CD4-positive, alpha-beta memory T cell (primary cell): ENCODE measurements at places on chromosomes 7 and 10. TPM values are rescaled to one million over a fixed set of nuclear protein-coding genes. Genes with fewer than 3 reads are reported as not detected.

Gene ABI1
- 62.5 TPM for total RNA-seq

DNA sequence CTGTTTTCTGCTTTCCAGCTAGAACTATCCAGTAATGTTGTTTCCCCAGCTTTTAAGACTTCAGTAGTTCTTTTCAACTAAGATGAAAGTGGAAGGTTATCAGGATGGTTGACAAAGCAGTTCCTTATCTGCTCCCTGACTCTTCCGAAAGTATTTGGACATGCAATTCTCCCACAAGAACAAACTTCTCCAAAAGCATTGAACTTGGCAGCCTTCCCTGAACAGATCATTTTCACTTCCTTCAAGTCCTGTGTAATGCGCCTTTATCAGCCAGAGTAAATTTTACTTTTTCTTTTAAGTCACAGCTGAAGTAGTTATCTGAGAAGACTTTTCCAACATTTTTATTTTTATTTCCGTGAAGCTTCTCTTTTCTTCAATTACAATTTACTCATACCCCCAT is 39.7 kb downstream of the CDC14C start:
- no peak for DNase-seq

GRCh38 chr7:1564603-1565022 is 5.2 kb downstream of the PSMG3 start:
- no peak for DNase-seq

DNA sequence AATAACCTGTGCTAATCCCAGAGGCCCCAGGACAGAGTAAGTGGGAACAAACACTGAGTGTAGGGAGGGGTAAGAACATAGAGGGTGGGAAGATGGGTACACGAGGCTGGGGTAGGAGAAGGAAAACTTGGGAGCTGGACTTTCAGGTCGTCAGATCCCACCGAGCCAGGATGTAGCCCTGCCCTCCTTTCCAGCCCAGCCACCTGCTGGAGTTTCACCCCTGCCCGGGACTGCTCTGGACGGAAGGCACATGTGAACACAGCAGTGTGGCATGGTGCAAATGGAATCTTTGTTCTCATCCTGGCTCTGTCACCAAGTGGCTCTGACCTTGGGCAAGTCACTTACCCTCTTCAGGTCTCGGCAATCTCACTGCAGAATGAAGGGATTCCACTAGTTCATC is 52.8 kb downstream of the PODXL start:
- no peak for DNase-seq

GRCh38 chr10:5666008-5666840 is at the start of gene ASB13:
Gene ASB13 (minus strand): TSS chr10:5666595. CDS start chr10:5666551, 44 bp downstream.
- peak; percentile 28 for DNase-seq

Gene PCDH15
- not detected for total RNA-seq

- DNase-seq, result no peak
Measured at GRCh38 chr10:7069706-7070105, 341.1 kb downstream of the SFMBT2 start.

DNA sequence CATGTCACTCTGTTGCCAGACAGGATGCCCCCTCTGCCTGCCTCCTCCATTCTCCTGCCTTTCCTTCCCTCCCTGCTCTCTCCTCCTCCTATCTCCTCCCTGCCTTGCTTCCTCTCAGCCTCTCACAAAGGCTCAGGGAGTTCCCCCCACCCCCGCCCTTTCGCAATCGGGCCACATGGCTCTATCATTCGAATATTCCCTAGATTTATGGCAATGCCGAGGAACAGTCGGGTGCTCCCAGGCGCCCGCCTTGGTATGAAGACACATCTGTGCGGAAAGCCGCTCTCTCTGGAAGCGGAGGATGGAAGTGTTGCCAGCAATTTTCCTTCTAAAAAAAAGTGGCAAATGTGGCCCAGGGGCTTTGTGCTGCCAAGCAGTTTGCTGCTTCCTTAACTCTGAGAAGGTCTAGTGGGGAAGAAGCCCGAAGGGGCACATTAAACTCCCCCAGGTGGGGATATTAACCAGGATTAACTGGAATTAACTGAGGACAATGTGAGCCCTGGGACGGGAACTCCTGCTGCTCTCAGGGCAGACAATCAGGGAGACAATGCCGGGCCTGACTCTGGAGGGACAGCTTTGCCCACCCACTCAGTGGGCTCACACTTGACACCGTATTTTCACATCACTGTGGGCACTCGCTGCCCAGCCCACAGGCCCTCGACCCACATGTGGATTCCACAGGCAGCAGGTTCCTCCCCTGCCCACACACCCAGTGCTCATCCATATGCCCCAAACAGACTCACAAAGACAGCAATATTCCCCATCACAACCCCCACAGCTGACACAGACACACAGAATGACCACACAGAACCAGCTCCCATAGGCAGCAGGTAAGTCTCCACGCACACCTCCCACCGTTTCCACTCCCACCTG is 88.4 kb upstream of the SMNDC1 start:
- no peak for DNase-seq

GRCh38 chr10:103106539-103106938 is 86.5 kb downstream of the NT5C2 start:
- no peak for DNase-seq

Gene PHKG1
- total RNA-seq, result 3.7 TPM

- no peak for DNase-seq
Measured at GRCh38 chr7:155992974-155993373, 180.7 kb upstream of the SHH start.

- no peak for DNase-seq
Measured at GRCh38 chr10:93199191-93199751, 125.6 kb downstream of the CYP26A1 start.

GRCh38 chr10:102668326-102669107 is 24.2 kb downstream of the TRIM8 start:
- no peak for DNase-seq

- DNase-seq, result no peak
Measured at GRCh38 chr7:157954901-157955300, 618.1 kb downstream of the DNAJB6 start.

GRCh38 chr7:25007668-25008067 is 27.7 kb upstream of the OSBPL3 start:
- no peak for DNase-seq

GRCh38 chr7:26928703-26929347 is 64.4 kb upstream of the SKAP2 start:
- no peak for DNase-seq

DNA sequence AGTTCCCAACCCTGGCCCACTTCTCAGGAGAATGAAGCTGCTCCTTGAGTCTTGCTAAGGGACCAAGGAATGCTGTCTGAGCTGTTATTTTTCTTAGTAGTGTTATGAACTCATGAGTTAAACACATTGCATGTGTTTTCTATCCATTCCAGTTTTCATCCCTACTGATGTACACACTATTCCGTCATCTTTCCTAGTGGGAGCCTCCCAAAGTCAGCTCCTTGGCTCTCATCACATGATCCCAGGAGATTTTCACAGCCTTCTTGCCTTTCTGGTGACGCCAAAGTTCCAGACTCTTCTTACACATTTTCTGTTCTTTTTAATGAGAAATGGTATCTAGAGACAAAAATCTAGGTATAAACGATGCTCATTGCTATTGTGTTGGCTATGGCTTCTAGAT is 8.4 kb upstream of the C10orf71 start:
- DNase-seq, result no peak

DNA sequence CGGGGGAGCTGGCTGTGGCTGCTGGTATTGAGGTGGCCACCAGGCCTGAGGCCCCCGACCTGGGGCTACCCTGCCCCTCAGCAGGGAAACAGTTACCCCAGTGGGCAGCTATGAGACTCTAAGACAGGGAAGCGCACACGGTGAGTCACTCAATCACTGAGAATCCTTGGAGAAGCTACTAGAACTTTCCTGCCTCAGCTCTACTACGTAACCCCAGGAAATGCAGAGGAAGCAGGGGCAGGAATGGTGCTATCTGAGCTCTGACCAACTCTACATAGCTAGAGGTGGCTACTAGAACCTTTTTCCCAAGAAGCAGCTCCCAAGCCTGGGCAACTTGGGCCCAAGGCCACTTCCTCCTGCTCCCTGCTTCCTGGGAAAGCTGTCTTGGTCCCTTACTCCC is 11.8 kb downstream of the DNAJB12 start:
- no peak for DNase-seq

DNA sequence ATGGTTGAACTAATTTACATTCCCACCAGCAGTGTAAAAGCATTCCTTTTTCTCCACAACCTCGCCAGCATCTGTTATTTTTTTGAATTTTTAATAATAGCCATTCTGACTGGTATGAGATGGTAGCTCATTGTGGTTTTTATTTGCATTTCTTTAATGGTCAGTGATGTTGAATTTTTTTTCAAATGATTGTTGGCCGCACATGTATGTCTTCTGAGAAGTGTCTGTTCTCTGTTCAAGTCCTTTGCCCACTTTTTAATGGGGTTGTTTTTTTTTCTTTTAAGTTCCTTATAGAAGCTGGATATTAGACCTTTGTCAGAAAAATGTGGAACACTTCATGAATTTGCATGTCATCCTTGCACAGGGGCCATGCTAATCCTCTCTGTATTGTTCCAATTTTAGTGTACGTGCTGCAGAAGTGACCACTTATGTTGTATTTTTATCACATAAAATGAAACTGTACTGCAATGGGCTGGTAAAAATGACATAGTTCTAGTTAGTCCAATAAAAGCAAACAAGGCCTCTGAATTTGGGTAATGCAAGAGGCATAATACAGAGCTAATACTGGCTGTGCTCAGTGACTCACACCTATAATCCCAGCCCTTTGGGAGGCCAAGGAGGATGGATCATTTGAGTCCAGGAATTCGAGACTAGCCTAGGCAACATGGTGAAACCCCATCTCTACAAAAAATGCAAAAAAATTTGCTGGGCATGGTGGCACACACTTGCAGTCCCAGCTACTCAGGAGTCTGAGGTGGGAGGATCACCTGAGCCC is 70.3 kb downstream of the ABI1 start:
- DNase-seq, result no peak

DNA sequence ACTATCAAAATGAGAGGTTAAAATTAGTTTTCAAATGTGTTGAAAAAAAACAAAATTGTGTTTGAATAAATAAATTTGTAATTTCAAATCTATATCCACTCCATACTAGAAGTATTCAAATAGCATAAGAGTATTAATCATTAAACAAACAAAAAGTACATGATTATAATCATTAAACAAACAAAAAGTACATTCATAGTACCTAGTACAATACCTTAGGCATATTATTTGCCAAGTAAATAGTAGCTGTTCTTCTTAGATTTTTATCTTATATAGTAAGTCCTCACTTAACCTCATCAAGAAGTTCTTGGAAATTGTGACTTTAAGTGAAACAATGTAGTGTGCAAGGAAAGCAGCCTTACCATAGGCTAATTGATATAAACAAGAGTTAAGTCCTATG is 349.3 kb upstream of the VWC2 start:
- no peak for DNase-seq

DNA sequence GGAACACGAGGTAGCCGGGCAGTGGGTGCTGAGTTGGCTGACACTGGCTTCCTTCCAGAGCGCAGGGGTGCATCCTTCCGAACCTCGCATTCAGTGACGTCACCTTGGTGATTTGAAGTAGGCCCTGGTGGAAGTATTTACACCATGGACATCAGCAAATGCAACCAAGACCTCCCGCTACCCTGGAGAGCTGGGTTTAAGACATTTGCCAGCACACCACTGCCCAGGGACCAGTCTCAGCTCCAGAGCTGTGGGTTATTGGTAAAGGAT is 106.4 kb upstream of the GPR26 start:
- no peak for DNase-seq

GRCh38 chr10:72218325-72218724 is 2.2 kb upstream of the ASCC1 start:
- no peak for DNase-seq

- no peak for DNase-seq
Measured at GRCh38 chr10:110268442-110268841, 36.3 kb downstream of the SMNDC1 start.

- DNase-seq, result no peak
Measured at GRCh38 chr7:116630932-116631671, 40.9 kb upstream of the MET start.

- DNase-seq, result no peak
Measured at GRCh38 chr10:33321516-33321915, 13.0 kb downstream of the NRP1 start.

GRCh38 chr7:108027239-108027638 is 24.3 kb upstream of the LAMB1 start:
- DNase-seq, result no peak

DNA sequence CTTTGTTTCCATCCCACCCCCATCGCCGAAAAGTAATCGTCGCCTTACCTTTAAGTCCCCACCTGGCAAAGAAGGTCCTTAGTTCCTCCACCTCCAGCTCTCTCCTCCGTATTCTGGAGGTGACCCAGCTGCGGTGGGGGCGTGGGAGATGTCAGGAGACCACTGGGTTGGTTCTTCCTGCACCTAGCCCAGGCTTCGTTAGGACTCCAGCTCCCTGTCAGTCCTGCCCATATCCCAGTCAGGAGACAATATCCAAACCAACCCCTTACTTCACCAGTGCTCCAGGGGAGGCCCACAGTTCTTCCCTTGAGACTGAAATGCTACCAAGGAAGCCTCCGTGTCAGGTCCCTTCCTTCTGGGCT is 693 bp downstream of the ADIRF start:
- no peak for DNase-seq

GRCh38 chr10:85548034-85548433 is 818.6 kb downstream of the GRID1 start:
- DNase-seq, result peak; percentile 33

Gene SPDYE8
- total RNA-seq, result not detected

- no peak for DNase-seq
Measured at GRCh38 chr10:61975391-61975932, 74.0 kb downstream of the ARID5B start.

Gene SLC13A1
- not detected for total RNA-seq

- DNase-seq, result no peak
Measured at GRCh38 chr10:79044036-79044632, 24.6 kb upstream of the ZMIZ1 start.

GRCh38 chr7:105600720-105601550 is 19.6 kb upstream of the EFCAB10 start:
- DNase-seq, result no peak

Gene FAM204A
- 65.9 TPM for total RNA-seq

- DNase-seq, result no peak
Measured at GRCh38 chr7:107338080-107338479, 131.8 kb upstream of the GPR22 start.

- DNase-seq, result no peak
Measured at GRCh38 chr7:13077466-13077865, 390.0 kb downstream of the ARL4A start.

Gene ACHE
- not detected for total RNA-seq

DNA sequence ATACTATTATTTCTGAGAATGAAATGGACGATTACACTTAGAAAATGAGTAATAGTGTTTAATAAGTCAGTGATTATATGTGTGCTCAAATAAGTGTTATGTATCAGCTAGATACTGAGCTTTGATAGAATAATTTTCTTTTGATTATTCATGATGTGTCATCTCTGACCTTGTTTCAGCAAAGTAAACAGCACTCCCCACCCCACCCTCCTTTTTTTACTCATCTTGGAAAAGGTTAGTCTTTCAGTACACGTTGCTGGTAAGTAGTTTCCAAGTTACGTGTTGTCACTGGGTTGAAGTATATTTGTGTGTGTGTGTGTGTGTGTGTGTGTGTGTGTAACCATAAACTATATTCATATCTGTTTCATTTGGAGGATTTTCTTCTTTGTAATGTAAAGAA is 84.1 kb downstream of the GNAI1 start:
- no peak for DNase-seq

GRCh38 chr7:42552227-42552626 is 315.2 kb upstream of the GLI3 start:
- DNase-seq, result no peak
